ENCODE measurements at places on chromosomes 7 and 10.

DNA sequence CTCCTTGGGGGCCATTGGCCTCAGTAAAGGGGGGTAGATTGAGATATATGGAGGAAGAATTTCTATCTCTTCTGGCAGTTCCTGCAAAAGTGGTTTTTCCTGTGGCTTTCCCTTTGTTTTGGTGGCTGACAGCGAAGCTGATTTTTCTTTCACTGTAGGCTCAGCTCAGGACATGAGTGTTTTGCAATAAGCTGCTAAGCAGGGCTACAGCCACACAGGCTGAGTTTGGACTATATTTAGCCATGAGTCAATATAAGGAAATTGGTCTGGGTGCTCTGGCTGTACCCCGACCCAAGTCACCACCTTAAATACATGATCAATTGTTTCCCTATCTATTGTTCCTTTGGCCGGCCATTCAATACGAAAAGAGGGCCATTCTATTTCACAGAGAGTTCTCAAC is 212.7 kb upstream of the KCND2 start:
- no peak for DNase-seq

GRCh38 chr10:126402721-126403695 is 14.7 kb upstream of the ADAM12 start:
- DNase-seq, result no peak

DNA sequence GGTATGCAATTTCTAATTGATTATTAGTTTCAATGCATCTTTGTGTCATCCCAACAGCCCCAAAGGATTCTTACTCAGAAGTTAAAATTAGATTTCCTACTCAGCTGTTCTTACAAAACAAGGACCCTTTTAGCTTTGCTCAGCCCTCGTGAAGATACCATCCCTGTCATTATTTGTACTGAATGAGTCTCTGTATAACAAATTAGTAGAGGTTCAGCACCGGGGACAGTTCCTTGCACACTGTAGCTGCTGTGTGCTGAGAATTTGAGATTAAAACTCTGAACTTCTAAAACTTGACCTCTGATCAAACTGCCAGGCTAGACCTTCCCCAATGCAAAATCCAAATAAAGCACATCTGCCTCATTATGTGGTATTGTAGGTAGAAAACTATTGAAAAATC is 299.1 kb downstream of the LHFPL3 start:
- DNase-seq, result no peak

GRCh38 chr10:104479906-104480593 is 126.4 kb downstream of the CFAP58 start:
- no peak for DNase-seq

DNA sequence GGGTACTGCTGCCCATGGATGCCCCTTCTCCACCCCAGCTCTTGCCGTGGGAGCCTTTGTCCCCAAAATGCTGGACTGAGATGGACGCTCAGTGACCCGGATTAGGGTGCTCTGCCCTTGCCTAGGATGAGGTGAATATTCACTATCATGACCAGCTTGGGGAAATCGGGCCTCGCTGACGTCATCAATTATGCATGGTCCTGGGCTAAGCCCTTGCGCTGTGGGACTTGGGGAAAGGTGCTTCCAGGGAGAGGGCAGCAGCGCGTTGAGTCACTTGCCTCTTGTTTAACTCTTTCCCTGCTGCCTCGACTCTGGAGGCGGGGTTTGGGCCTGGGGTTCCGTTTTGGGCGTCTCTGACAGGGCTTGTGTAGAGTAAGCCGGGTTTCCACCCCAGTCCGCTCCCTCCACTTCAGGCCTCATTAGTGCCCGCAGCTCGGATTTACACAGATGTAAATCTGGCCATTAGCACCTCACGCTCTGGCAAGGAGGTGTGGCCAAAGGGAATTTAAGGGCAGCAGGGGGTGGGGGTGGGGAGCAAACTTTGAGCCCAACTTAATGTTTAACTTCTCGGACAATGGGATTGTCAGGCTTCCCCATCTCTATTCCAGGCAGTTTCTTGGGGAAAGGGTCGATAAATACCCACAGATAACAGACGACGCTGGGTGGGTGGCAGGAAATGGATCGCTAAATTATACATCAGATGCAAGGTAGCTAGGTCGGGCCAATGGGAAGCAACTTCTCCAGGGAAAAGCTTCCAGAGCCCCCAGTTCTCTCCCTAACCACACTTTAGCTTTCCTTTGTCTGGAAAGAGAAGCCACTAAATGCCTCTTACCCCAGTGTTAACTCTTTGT is 51.3 kb upstream of the TCF7L2 start:
- peak; percentile 48 for DNase-seq

- DNase-seq, result no peak
These were observed 17.8 kb upstream of the PTF1A start for GRCh38 chr10:23174074-23174976.
